Hindlimb muscle (tissue), 1 donor: ENCODE measurements at places on chromosomes 7 and 10.
A peak's percentile ranks its signal among the peaks of the same experiment; 100 is the strongest.

GRCh38 chr10:122864901-122865300 lies 14.5 kb downstream of the FAM24B start:
- no peak for DNase-seq

- DNase-seq = no peak
These were observed 77.1 kb downstream of the MTPN start for GRCh38 chr7:135900065-135900546.

DNA sequence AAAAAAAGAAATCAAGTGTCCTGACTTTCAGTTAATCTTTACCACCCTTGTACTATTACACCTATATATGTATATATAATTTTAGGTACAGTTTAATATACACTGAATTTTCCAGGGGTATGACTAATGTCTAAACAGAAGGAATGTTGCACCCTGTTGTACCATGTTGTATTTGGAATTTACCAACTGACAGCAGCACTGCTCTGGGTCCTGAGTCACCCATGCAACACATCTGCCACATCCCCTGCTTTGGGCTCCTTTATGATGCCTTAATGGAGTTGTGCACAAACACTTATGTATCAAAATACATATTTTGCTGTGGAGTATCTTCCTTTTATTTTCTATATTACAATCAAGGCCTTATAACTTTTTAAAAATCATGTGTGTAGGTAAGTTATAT lies 21.2 kb downstream of the YAE1 start:
- no peak for DNase-seq

GRCh38 chr7:92972441-92972840 lies 136.1 kb upstream of the CDK6 start:
- no peak for DNase-seq

- DNase-seq = no peak
These were observed 21.8 kb downstream of the NET1 start for GRCh38 chr10:5434017-5434753.

GRCh38 chr7:45225948-45226335 lies 68.4 kb downstream of the RAMP3 start:
- no peak for DNase-seq

GRCh38 chr10:63628526-63629362 lies 107.5 kb downstream of the REEP3 start:
- peak; percentile 58 for DNase-seq

DNA sequence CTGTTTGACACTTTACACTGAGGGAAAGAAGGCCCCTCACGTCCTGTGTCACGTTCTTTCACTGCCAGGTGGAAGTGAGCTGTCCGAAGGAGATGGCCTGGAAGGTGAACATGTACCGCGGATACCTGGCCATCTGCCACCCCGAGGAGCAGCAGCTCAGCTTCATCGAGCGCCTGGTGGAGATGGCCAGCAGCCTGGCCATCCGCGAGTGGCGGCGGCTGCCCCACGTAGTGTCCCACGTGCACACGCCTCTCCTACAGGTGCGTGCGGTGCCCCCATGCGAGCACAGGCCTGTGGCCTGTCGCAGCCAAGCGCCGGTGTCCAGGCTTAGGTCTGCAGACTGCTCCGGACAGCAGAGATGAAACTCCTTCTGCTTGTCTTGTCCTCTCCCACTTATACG lies 103.4 kb downstream of the TRRAP start:
- no peak for DNase-seq

DNA sequence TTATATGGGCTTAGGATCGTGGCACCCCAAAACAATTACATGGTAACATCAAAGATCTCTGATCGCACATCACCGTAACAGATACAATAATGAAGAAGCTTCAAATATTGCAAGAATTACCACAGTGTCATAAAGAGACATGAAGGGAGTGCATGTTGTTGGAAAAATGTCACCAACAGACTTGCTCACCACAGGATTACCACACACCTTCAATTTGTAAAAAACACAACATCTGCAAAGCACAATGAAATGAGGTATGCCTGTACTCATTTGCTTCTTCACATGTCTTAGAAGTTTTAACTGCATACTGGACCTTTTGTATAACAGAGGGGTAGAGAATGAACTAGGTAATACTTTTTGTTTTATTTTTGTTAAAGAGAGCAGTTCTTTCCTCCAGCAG lies 96.6 kb downstream of the TPST1 start:
- DNase-seq = no peak

- no peak for DNase-seq
These were observed 6.2 kb upstream of the IGF2BP3 start for GRCh38 chr7:23476286-23477156.

DNA sequence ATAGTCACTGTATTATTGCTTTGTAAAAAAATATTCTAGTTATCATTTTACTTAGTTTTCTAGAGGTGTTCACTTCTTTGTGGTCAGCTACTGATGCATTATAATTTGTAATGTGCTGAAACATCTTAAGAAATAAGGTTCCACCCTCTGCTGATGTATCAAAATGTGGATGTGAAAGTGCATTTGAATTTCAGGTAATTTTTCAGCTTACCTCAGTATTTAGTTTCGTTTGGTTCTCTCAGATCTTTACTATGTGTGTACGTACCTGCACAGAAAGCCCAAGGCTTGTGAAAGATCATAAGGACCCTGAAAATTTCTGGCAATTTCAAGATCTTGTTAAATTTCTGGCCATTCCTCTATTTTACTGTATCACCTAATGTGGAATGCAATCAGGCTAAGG lies 542.3 kb upstream of the TPK1 start:
- no peak for DNase-seq

DNA sequence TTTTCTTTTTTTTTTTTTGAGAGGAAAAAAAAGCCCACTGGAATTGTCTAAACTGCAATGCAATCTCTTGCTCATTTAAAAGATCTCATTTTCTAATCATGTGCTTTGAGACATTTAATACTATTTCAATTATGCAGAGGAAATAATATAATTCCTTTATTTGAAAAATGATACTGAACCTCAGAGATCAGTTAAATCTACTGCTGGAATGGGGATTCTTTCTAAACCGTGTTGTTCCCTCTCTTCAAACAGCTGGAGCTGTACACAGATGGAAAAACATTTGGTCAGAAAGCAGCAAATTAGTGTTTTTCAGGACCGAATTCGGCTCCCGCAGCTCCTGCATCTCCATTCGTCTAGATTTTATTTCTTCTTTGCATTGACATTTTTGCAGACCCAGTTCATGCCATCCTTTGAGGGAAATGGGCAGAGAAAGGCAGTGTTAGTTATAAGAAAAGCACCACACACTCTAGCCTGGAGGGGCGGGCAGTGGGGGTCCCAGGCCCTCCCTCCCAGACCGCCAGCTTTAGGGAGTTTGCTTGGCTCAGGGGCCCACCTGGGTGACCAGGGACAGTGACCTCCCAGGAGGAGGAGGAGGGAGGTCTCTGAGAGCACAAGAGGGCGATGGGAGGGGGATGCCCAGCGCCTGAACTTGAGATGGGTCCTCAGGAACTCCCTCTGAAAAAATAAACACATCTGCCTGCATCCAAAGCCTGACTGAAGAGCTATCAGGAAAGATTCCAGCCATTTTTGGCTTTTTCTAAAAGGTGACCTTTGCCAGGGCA lies 32.4 kb downstream of the TRIM8 start:
- no peak for DNase-seq

- DNase-seq = no peak
These were observed 1382.6 kb downstream of the GATA3 start for GRCh38 chr10:9437131-9437530.

DNA sequence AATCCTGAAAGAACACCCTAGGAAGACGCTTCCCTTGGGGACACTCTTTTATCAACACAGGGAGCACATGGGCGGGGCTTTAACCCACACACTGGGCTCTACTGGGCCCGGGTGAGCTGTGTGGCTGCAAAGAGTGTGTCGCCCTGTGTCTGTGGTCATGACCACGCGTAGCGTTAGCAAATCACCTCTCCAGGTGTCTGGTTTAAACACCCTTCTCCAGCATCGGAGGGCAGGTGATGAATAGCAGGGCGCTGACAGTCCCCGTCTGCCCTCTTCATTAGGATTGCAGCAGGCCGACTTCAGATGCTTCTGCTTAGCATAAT lies 127.7 kb downstream of the ADARB2 start:
- no peak for DNase-seq

- no peak for DNase-seq
These were observed 72.0 kb upstream of the FAM20C start for GRCh38 chr7:120164-120991.

DNA sequence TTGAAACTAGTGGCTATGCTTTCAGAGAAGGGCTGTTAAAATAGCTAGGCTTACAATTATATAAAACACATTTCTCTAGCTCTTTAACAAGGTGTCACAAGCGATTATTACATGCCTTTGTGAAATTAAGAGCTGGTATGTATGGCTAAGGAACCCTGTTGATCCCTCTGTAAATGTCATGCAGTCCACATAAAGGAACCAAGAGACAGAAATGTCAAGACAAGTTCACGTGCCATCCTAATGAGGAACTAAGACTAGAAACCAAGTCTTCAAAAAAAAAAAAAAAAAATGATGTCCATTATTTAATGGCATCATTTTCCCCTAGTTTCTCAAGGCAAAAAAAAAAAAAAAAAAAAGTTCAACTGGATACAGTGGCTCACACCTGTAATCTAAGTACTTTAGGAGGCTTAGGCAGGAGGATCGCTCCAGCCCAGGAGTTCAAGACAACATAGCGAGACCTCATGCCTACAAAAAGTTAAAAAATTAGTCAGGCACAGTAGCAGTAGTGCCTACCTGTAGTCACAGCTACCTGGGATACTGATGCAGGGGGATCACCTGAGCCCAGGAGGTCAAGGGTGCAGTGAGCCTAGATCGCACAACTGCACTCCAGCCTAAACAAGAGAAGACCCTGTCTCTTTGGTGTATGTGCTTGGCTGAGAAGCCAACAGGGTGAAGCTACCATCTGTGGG lies 63.4 kb downstream of the SRPK2 start:
- no peak for DNase-seq

- DNase-seq = no peak
These were observed 425.8 kb upstream of the STEAP1 start for GRCh38 chr7:89728481-89728880.

- no peak for DNase-seq
These were observed 5.0 kb downstream of the TRIM24 start for GRCh38 chr7:138465046-138465445.

DNA sequence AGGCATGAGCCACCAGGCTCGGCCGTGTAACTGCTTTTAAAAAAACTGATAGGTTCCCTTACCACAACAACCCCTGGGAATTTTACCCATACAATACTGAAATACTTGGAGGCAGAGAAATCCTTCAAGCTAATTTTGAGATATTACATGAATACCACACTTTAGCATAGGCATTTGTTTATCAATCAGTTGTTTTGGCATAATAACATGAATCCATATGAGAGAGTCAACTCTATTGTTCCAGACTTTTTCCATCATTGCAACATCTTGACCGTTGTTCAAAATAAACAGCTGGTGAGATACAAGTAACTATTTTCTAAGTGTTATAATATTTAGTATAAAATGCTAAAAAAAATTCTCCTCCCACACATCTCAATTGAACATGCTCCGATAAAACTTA lies 36.8 kb downstream of the LAMB4 start:
- DNase-seq = no peak

GRCh38 chr7:134891262-134891695 lies 95.0 kb upstream of the AGBL3 start:
- DNase-seq = peak; percentile 94

DNA sequence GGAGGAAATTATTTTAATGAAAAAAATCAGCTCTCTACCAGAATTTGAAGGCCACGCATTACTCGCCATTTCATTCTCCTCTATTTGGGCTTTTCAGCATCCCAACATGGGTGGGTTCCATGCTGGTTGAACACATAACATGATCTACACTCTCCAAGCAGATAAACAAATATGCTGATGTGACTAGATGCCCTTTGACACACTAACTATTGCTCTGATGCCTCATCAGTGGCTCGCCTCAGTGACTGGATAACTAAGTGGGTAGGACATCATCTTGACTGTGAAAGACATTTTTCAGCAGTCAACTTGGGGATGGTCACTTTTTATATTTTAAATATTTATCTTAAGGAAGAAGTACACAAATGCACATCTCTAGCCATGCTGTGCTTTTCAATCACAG lies 113.9 kb upstream of the LAMB4 start:
- no peak for DNase-seq

GRCh38 chr10:110827410-110827809 lies 44.3 kb upstream of the PDCD4 start:
- DNase-seq = no peak

DNA sequence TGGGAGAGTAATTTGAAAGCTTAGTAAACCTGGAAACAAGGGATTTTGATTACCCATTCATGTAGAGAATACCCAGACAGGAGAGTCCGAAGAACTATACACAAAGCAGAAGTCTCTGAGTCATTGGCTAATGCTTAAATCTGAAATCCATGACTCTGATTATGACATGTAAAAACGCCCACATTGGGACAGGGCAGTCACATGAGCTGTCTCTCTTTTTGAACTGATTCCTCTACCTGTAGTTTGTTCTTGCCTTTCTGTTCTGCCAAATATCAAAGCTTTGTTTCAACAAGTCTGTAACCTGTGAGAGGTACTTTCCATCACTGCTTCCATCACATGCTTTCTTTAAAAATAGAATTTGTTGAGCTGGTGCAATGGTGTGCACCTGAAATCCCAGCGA lies 4.3 kb upstream of the GPNMB start:
- DNase-seq = no peak

DNA sequence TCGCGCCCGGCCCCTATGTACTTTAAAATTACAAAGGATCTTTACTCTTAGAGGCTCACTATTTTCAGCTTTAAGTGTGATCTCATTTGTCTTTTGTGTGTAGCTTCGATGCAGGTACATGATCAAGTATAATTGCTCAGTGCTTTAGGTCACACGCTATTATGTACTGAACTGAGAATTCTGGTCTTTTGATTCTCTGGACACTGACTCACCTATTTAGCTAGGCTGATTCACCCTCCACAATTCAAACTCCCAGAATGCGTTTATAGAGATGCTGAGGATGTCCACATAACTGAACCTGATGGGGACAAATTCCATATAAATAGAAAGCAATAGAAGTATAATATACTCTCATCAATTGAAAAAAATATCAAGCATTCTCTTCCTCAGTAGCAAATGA lies 57.8 kb downstream of the PRKCQ start:
- DNase-seq = no peak

- DNase-seq = no peak
These were observed 23.1 kb downstream of the PDE1C start for GRCh38 chr7:32047075-32047474.

GRCh38 chr7:16838386-16838785 lies 33.6 kb upstream of the AGR2 start:
- no peak for DNase-seq

DNA sequence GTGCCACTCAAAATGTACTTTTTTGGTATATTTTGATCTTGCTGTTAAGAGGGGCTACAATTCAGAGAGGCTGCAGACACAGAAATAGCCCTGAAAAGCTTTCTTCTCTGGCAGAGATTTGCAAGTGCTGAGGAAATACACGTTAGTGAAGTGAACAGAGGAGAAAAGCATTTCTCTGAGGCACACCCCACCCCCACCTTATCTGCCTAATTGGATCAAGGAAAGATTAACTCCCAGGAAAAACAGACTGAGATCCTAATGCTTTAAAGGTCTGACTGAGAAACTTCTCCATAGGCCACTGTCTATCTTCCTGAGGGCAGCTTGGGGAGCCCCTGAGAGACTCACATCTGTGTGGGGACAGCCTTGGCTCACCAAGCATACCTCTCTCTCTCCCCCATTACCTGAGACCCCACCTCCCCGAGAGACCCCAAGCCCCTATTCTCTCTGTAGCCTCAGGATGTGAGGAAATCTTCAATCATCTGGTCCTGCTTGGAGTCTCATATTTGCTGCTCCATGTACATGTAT lies 14.8 kb upstream of the AKR1C3 start:
- no peak for DNase-seq

GRCh38 chr10:48231699-48232315 lies 42.7 kb downstream of the FRMPD2 start:
- no peak for DNase-seq
